ENCODE measurements at places on chromosomes 2 and 18. TPM values are rescaled to one million over a fixed set of nuclear protein-coding genes. Genes with fewer than 3 reads are reported as not detected.

Gene IL18RAP
- 0.70 TPM for polyA plus RNA-seq

Gene IL36A
- not detected for polyA plus RNA-seq

Gene ATG4B
- 68.4 TPM for polyA plus RNA-seq

Gene SPDYA
- 0.87 TPM for polyA plus RNA-seq

Gene CHST9
- polyA plus RNA-seq, result 6.3 TPM

Gene DTNA
- 19.1 TPM for polyA plus RNA-seq

Gene PRKAG3
- polyA plus RNA-seq, result not detected

Gene MREG
- 16.0 TPM for polyA plus RNA-seq

Gene VWA3B
- polyA plus RNA-seq, result 0.26 TPM

Gene RESP18
- not detected for polyA plus RNA-seq

Gene FTCDNL1
- polyA plus RNA-seq, result 0.11 TPM

Gene MRO
- polyA plus RNA-seq, result 2.1 TPM

Gene PHLPP1
- polyA plus RNA-seq, result 13.9 TPM

Gene DNER
- polyA plus RNA-seq, result 67.0 TPM

Gene ALKAL2
- 8.1 TPM for polyA plus RNA-seq

Gene BCL2
- polyA plus RNA-seq, result 25.6 TPM

Gene TMEM214
- polyA plus RNA-seq, result 70.8 TPM

Gene EHD3
- polyA plus RNA-seq, result 23.5 TPM

Gene ANKRD36C
- polyA plus RNA-seq, result 23.6 TPM

Gene ARHGEF4
- polyA plus RNA-seq, result 7.5 TPM

Gene ERMN
- not detected for polyA plus RNA-seq

Gene PPM1B
- polyA plus RNA-seq, result 65.2 TPM

Gene ATP6V1B1
- 62.6 TPM for polyA plus RNA-seq

Gene CYTIP
- polyA plus RNA-seq, result 2.3 TPM

Gene ANKRD30B
- 0.15 TPM for polyA plus RNA-seq

Gene COL5A2
- polyA plus RNA-seq, result 428 TPM

Gene FSHR
- polyA plus RNA-seq, result not detected

Gene CPO
- polyA plus RNA-seq, result 1.8 TPM

Gene CXCR4
- polyA plus RNA-seq, result 43.2 TPM

Gene SLC9A2
- polyA plus RNA-seq, result 0.12 TPM

Gene INPP5D
- polyA plus RNA-seq, result 7.8 TPM

Gene IL1R2
- 0.47 TPM for polyA plus RNA-seq

Gene MAP2
- polyA plus RNA-seq, result 21.9 TPM

Gene LRRC30
- polyA plus RNA-seq, result 0.20 TPM

Gene DPP10
- polyA plus RNA-seq, result 13.9 TPM

Gene RAB6C
- polyA plus RNA-seq, result 0.56 TPM

Gene GATA6
- 13.5 TPM for polyA plus RNA-seq

Gene CYP1B1
- 107 TPM for polyA plus RNA-seq

Gene PROM2
- polyA plus RNA-seq, result 1.7 TPM

Gene CD226
- polyA plus RNA-seq, result 4.1 TPM

Gene IL18R1
- polyA plus RNA-seq, result 3.2 TPM

Gene NEU4
- polyA plus RNA-seq, result 2.4 TPM

Gene GPR45
- 0.26 TPM for polyA plus RNA-seq

All from left renal pelvis (tissue), 4 donors.